ENCODE measurements at places on chromosomes 5 and 9.
A peak's percentile ranks its signal among the peaks of the same experiment; 100 is the strongest.

DNA sequence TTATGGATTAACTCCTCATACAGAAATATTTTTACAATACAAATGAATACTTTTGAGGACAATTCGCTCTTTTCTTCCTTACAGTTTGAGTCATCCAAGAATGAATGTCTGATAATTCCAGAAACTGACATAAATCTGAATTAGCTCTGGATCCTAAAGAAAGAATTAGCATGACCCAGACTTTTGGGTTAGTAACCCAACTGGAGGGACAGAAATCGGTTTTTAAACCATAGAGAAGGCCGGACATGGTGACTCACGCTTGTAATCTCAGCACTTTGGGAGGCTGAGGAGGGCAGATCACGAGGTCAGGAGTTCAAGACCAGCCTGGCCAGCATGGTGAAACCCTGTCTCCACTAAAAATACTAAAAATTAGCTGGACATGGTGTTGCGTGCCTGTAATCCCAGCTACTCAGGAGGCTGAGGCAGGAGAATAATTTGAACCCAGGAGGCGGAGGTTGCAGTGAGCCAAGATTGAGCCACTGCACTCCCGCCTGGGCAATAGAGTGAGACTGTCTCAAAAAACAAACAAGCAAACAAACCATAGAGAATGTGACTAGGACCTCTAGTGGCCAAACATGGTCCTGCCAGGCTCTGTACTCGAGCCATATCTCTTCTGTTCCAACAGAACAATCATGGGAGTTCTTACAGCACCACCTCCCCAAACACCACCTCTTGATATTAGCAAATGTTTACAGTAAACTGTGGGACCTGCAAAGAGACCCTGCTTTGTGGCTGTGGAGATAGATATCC, 44.8 kb downstream of the LURAP1L start:
- peak; percentile 37 for DNase-seq

DNA sequence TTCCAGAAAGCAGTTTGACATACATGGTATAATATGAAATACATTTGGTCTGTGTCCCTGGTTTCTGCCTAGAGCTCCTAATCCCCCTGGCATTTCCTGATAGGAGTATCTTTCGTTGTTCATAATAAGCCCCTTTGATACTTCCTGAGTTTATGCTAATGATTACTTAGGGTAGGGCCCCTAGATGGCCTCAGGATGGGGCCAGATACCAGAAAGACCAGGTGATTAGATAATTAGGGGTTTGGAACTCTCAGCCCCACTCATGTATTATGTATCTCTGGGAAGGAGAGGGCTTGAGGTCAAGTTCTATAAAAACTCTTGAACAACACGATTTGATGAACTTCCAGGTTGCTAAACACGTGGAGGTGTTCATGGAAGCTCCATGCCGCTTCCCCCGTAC, 163.3 kb upstream of the ZNF608 start:
- no peak for DNase-seq

DNA sequence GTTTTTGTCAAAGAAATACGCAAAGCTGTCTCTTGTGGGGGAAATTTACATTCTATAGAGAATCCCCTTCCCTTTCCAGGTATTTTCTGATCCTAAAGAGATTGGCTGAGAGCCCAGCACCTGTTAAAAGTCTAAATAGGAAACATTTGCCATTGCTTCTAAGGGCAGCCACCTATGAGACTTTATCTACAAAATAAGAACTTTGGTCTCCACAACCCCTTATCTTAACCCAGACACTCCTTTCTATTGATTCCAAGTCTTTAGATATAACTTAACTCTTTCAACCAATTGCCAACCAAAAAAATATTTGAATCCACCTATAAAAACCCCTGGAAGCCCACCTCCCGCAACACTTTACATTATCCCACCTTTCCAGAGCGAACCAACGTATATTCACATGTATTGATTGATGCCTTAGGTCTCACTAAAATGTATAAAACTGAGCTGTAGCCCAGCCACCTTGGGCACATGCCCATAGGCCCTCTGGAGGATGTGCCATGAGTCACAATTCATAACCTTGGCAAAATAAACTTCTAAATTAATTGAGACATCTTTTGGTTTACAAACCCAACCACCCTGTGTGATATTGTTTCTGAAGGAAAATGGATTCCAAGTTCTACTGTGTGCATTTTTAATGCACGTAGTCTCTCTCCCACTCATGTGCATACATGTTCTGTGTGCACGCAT, 211.4 kb downstream of the GAS1 start:
- no peak for DNase-seq

DNA sequence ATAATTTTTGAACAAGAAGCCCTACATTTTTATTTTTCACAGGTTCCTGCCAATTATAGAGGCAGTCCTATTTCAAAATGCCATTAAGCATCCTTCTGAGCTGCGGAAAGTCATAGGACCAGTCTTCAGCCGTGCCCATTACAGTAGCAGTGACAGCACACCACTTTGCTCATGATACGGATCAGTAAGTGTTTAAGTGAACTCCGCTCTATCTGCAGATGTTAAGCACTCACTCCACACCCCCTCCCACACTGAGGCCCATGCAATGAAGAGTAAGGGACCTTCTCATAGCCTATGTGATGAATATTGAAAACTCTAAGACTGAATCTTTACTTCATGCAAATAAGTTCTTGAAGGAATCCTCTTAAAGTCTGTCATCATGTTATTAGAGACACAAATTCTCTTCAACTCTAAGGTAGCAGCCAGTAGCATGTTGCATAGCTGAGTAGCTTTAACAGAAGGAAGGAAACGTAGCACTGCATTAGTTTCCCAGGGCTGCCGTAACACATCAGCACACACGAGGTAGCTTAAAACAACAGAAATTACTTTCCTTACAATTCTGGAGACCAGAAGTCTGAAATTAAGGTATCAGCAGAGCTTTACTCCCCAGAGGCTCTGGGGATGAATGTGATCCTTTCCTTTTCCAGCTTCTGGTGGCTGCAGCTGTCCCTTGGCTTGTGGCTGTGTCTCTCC, 20.3 kb upstream of the TAF11L2 start:
- no peak for DNase-seq

DNA sequence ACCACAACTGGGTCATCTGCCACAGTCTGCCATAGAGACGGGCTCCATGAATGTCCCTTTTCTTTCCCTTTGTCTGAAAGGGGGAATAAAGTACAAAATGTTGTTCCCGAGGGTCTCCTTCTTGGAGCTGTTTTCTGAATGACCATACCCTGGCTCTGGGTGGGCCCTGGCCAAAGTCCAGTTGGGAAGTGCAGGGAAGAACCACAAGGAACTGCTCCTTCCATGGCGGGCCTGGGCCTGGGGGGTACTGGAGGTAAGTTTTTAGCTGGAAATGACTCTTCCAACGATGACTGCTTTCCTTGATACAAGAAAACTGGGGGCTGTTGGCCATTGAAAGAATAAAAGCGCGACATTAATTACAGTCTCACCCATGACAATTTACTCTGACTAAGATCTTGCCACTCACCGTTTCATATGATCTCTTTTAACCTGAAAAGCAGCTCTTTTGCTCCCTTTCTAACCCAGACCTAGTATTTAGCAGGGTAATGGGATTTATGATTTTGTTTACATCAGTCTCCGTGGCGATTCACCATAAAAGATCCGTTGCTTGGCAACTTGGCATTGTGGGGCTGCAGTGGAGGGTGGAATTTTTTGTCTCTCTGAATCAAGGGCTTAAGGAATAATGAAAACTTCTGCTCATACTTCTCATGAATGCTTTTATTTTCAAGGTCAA, 89.2 kb upstream of the PTCH1 start:
- DNase-seq: no peak

DNA sequence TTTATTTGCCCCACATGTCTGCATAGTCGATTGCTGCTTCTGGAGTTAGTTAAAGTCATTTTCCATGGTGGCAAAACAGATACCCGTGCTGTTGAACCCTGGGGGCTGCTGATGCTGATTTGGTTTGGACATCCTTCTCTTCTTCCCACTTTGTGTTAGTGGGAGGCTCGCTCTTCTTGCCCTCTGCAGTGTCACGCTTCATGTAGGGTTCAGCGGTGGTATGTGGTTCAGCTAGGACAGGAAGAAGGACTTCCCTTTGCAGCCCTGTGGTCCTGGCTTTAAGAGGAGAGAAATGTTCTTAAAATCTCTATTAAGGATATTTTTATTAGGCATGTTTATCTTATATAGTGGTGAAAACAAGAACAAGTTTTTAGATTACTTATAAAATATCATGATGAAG, 36.2 kb downstream of the SLC36A1 start:
- DNase-seq: no peak

GRCh38 chr9:70463877-70464276, 49.4 kb upstream of the KLF9 start:
- no peak for DNase-seq

GRCh38 chr9:37157726-37158377, 37.5 kb downstream of the ZCCHC7 start:
- no peak for DNase-seq

- no peak for DNase-seq
These were observed 327.7 kb downstream of the PIK3R1 start for GRCh38 chr5:68543212-68543611.

- DNase-seq: no peak
These were observed 89.6 kb upstream of the DMRTA1 start for GRCh38 chr9:22356985-22357384.

DNA sequence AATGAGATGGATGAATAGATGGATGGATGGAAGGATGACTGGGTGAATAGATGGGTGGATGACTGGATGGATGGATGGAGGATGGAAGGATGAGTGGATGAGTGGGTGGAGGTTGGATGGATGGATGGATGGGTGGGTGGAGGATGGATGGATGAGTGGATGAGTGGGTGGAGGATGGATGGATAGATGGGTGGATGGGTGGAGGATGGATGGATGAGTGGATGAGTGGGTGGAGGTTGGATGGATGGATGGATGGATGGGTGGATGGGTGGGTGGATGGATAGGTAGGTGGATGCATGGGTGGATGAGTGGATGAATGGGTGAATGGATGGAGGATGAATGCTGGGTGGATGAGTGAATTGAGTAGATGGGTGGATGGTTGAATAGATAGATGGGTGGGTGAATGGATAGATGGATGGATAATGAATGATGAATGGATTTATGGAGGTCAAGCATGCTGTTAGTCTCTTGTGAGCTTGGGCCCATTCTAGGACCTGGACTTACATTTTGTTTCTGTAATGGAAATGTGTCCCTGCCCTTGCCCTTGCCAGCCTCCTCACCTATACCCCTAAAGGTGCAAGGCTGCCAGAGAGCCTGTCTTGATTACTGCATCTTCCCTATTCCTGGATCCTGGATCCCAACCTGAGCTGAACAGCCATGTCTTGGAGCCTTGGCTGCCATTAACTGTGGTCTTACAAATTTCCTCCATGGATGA, 159.7 kb upstream of the NFIL3 start:
- no peak for DNase-seq

DNA sequence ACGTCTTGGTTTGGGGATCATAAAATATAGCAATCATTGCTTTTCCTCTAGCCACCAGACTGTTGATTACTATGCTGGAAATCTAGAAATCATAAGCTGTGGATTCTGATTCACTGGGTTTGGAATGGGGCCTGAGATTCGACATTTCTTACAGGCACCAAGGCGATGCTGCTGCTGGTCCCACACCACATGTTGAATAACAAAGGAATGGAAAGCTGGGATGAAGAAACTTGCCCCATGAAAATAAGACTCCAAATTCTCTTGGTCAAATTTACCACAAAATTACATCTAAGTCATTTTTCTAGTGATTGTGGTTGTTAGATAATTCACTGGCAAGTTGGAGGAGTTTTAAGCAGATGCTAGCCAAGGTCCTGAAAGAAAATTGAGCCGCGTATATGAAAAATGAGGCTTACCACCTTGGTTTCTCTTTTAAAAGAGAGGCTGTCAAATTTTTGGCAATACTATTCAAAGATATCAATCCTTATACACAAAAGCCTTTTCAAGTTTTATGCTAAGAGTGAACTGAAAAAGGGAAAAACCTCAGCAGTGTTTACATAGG, 23.0 kb upstream of the MEIKIN start:
- DNase-seq: no peak

DNA sequence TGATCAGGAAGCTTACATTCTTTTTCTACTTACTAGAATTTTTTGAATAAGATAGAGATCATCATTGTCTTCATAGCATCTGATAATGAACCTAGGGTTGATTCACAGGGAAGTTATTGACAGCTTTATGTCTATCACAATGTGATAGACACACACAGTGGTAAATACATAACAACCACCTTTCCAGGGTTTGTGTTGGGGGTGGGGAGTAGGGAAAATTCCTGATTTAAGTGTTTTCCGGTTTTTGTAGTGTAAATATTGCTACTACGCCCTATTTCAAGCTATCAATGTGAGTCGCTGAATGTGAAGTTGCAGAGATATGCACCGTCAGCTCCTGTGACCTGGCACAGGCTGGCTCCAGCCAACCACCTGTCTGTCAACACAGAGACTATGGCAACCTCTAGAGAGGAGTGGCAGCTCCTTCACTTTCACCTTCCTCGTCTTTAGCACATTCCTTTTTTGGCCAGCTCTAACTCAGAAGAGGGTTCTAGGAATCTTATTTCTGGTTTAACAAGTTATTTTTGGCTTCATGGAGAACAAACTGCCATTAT, 224.9 kb downstream of the MAT2B start:
- DNase-seq: no peak

DNA sequence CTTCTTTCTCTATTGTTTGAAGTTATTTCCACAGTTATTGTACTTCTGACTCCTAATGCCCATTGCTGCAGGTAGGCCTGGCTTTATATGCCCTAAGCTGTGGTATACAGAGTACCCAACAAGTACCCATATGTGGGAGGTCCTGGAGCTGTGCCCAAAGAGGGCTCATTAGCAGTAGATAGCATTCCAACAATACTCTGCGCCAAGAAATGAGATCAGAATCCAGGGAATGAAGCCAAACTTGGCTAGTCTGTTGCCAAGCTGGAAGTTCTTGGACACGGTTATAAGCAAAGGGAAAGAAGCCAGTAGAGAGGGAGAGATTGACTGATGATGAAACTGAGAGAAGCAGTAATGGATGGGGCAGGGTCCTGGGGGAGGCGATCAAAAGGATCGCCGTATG, 29.7 kb upstream of the FAM169A start:
- no peak for DNase-seq

DNA sequence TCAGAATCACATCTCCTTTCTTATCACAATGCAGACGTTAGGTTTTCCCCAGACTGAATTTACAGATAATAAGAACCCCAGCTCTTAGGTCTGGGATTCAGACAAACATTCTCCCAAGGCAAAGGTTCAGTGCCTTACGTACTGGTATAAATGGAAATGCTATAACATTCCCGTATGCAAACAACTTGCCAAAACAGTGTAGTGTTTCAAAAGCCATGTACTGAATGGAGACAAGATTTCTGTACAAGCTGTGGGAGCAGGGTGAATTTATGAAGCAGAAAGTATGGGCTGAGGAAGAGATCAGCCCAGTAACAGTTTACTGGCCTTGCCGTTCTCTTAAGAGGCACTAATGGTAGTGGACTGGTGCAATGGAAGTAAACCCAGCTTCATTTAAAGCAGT, 225.5 kb upstream of the ZNF462 start:
- no peak for DNase-seq

GRCh38 chr5:50576265-50576664, 90.2 kb upstream of the PARP8 start:
- no peak for DNase-seq

GRCh38 chr9:16217943-16218701, 652.3 kb downstream of the BNC2 start:
- DNase-seq: no peak

- DNase-seq: no peak
These were observed 23.0 kb downstream of the TMOD1 start for GRCh38 chr9:97524424-97524823.
